Daoy (cell line): ENCODE measurements at places on chromosomes 3 and 15. TPM values are rescaled to one million over a fixed set of nuclear protein-coding genes. Genes with fewer than 3 reads are reported as not detected.

The GHRL gene
- not detected in 2 replicates for total RNA-seq

The FAM107A gene
- 0.11 TPM in 1 of 2 replicates, not detected in the other for total RNA-seq

The GOLGA6B gene
- not detected in 2 replicates for total RNA-seq

The ABHD5 gene
- total RNA-seq: 28.4 and 33.4 TPM in 2 replicates

The SLC6A1 gene
- total RNA-seq: 0.11 TPM in 1 of 2 replicates, not detected in the other

The NOX5 gene
- total RNA-seq: not detected in 2 replicates

The PPP1R2 gene
- total RNA-seq: 73.0 and 142 TPM in 2 replicates

The COL6A5 gene
- total RNA-seq: under 0.01 TPM in 1 of 2 replicates, not detected in the other

The TLNRD1 gene
- 27.4 and 28.0 TPM in 2 replicates for total RNA-seq

The DMXL2 gene
- 22.9 and 27.1 TPM in 2 replicates for total RNA-seq

The CHRFAM7A gene
- 8.4 and 17.5 TPM in 2 replicates for total RNA-seq

The A4GNT gene
- not detected in 2 replicates for total RNA-seq

The AGBL1 gene
- not detected in 2 replicates for total RNA-seq

The CMTM7 gene
- 12.4 TPM in 2 replicates for total RNA-seq

The ILDR1 gene
- total RNA-seq: not detected in 2 replicates

The KCNAB1 gene
- total RNA-seq: 2.6 TPM in 1 of 2 replicates, not detected in the other

The RLBP1 gene
- total RNA-seq: not detected in 2 replicates

The ZFAND6 gene
- 67.9 and 102 TPM in 2 replicates for total RNA-seq

The CPA3 gene
- not detected in 2 replicates for total RNA-seq

The COL8A1 gene
- 4.7 and 5.2 TPM in 2 replicates for total RNA-seq

The ERC2 gene
- total RNA-seq: 1.7 and 11.3 TPM in 2 replicates

The SLCO3A1 gene
- 2.3 and 2.9 TPM in 2 replicates for total RNA-seq

The IL17RE gene
- total RNA-seq: 0.06 and 0.18 TPM in 2 replicates

The ITGA11 gene
- 6.4 and 11.4 TPM in 2 replicates for total RNA-seq

The RBPMS2 gene
- total RNA-seq: 0.06 TPM in 1 of 2 replicates, not detected in the other

The ACKR2 gene
- total RNA-seq: 0.23 TPM in 1 of 2 replicates, not detected in the other

The FOXB1 gene
- total RNA-seq: 0.06 TPM in 1 of 2 replicates, not detected in the other

The SRGAP3 gene
- total RNA-seq: 1.9 and 5.0 TPM in 2 replicates

The NAALADL2 gene
- total RNA-seq: 1.5 and 8.7 TPM in 2 replicates

The HIGD2B gene
- not detected in 2 replicates for total RNA-seq

The INKA1 gene
- not detected in 2 replicates for total RNA-seq

The ZNF621 gene
- total RNA-seq: 9.9 and 13.0 TPM in 2 replicates

The FHIT gene
- total RNA-seq: not detected in 2 replicates

The GOLGA6L7 gene
- total RNA-seq: not detected in 2 replicates

The ALG1L2 gene
- total RNA-seq: not detected in 2 replicates

The OR5K4 gene
- total RNA-seq: not detected in 2 replicates

The CNTN3 gene
- total RNA-seq: 0.09 and 0.34 TPM in 2 replicates

The SEMA4B gene
- total RNA-seq: 16.2 and 31.4 TPM in 2 replicates

The CNTN4 gene
- 0.06 and 0.42 TPM in 2 replicates for total RNA-seq

The IL20RB gene
- total RNA-seq: 1.3 and 1.5 TPM in 2 replicates

The FBN1 gene
- total RNA-seq: 73.7 and 80.0 TPM in 2 replicates

The NRROS gene
- total RNA-seq: 2.1 and 2.5 TPM in 2 replicates

The TMEM266 gene
- total RNA-seq: not detected in 2 replicates

The ATP10A gene
- total RNA-seq: 2.5 and 7.5 TPM in 2 replicates

The ZNF860 gene
- 0.34 TPM in 1 of 2 replicates, not detected in the other for total RNA-seq

The DCBLD2 gene
- total RNA-seq: 298 and 307 TPM in 2 replicates

The GOLGA6A gene
- total RNA-seq: 0.06 TPM in 1 of 2 replicates, not detected in the other

The CTDSPL gene
- total RNA-seq: 6.1 and 7.3 TPM in 2 replicates

The FGD5 gene
- total RNA-seq: 6.1 and 7.0 TPM in 2 replicates

The GOLGA8J gene
- not detected in 2 replicates for total RNA-seq

The PRICKLE2 gene
- 7.9 and 13.0 TPM in 2 replicates for total RNA-seq

The PP2D1 gene
- total RNA-seq: not detected in 2 replicates

The MFN1 gene
- 38.7 and 50.9 TPM in 2 replicates for total RNA-seq
